Stimulated activated CD4-positive, alpha-beta T cell treated with anti-CD3 and anti-CD28 coated beads, Interleukin-4, amount 100 ng/mL, for 1 hour (primary cell): ENCODE measurements at places on chromosomes 13 and 19.

DNA sequence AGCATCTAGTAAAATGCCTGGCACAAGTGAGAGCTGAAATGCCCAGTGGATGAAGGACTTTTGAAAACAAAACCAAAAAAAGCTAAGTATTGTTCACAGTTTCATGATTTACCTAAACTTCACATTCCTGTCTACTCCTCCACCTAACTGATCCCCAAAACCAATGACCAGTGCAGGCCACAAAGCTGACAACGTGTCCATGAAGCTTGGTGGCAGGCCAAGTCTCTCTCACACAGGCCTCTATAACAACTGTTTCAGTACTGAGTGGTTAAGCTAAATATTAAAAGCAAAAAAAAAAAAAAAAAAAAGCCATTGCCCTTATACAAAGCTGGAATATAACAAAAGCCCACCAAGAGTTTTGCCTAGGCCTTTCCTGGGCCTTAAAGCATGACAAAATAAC, 36.4 kb downstream of the STK24 start:
- DNase-seq, result no peak

- no peak for DNase-seq
Measured at GRCh38 chr13:60944016-60944415, 471.6 kb downstream of the PCDH20 start.

DNA sequence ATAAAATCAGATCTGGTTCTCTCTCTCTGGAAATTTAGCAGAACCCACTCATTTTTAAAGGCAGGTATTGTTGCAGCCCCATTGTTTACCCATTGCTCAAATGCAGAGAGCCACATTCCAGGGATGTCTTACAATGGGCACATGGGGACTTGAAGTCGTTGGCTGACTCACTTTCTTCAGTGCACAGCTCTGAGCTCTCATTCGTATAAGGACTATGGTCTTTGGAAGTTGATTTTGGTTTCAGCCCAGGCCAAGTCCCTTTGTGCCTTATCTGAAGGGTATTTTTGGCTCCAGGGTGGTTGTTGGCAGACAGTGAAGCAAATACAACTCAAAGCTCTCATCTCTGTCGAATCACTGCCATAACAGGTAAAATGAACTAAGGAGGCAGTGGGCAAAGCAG, 47.3 kb upstream of the CLDN10 start:
- no peak for DNase-seq

- DNase-seq, result no peak
Measured at GRCh38 chr13:92297971-92298942, 899.8 kb downstream of the GPC5 start.

- no peak for DNase-seq
Measured at GRCh38 chr19:41734585-41734984, 20.7 kb upstream of the CEACAM6 start.

- DNase-seq, result no peak
Measured at GRCh38 chr19:37593996-37594303, 642 bp downstream of the ZNF571 start.

GRCh38 chr13:49097374-49097773, 121.7 kb downstream of the FNDC3A start:
- no peak for DNase-seq

- no peak for DNase-seq
Measured at GRCh38 chr13:28620011-28620830, 38.7 kb upstream of the POMP start.

DNA sequence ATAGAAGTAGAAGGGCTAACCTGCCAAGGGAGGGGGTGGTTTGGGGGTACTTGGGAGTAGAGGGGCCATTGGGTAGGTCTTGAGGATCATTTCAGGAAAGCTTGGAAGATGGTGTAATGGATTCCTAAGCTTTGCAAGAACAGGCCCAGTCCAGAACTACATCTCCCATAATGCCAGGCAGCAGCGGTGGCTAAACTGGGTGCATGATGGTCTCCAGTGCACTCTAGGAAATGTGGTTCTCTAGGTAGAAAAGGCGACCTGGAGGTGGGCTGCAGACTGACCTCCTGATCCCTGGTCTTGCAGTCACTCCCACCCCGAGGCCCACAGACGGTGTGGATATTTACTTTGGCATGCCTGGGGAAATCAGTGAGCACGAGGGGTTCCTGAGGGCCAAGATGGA, 3.8 kb downstream of the APLP1 start:
- DNase-seq, result no peak

GRCh38 chr19:10965398-10965797, 4.6 kb downstream of the SMARCA4 start:
- no peak for DNase-seq

DNA sequence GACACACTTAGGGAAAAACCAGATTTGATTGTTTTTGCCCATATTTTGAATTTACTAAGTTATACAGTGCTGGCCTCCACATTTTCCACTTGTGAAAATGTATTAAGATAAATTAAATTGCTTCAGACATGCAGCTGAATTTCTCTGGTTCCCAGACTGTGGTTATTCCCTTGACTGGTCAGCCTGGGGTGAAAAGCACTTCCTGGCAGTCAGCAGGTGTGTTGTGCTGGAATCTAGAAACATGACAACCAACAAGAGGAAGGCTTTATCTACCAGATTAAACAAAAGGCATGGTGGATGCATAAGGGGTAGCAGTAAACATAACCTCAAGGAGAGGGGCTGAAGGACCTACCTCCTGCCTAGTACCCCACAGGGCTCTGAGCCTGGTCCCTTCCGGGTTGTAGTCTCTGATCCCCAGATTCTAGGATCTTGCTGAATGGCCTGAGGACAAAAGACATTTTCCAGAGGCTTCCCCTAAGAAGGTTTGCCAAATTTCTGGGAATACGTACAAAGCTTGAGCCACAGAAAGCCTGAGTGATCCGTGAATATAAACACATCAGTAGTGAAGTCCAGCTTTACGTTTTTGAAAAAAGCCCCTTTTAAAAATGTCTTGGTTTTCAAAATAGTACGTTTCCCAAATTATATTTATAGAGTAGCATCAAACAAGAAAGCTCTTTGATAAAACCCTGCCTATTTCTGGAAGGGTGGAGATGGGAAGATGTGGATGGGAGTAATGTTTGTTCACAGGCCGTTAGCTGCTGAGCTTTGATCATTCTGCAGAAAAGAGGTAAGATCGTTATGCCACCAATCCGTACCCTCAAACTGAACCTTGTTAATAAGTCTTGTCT, 133.4 kb downstream of the LACC1 start:
- DNase-seq, result no peak

DNA sequence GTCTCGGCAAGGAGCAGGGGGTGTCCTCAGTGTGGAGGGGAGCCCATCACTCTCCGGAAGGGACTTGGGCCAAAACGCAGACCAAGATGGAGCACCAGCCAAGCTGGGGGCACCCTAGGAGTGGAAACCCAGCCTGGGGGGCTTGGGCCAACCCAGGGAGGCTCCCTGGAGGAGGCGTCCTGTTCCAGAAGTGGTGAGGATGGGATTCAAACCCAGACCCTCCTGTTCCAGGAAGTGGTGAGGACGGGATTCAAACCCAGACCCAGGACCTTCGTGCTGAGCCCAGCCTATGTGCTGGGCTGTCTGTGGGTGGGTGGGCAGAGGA, 848 bp upstream of the PLIN4 start:
- no peak for DNase-seq
